ENCODE measurements at places on chromosomes 6 and 20.
A peak's percentile ranks its signal among the peaks of the same experiment; 100 is the strongest.

- DNase-seq = no peak
Measured at GRCh38 chr6:56005426-56005825, 130.0 kb upstream of the BMP5 start.

DNA sequence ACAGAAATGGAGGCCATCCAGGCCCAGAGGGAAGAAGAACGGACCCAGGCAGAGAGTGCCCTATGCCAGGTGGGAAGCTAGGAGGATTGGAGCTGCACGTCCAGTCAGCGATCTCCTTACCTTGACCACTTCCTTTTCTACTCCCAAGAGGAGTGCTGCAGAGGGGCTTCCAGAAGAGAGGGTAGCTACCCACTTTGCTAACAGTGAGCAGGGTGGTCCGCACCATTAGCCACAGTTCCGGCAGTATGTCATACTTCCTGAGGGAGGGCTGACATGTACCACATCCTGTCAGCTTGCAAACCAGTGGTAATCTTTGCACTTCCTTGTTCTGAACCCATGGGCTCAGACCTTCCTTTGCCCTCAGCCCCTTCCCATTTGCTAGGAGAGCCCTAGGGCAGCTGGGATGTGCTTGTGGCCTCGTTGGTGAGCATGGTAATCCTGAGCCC, 35.4 kb downstream of the CEP250 start:
- DNase-seq = no peak

GRCh38 chr20:38249536-38250310, 10.8 kb downstream of the KIAA1755 start:
- DNase-seq = no peak

- no peak for DNase-seq
Measured at GRCh38 chr20:32474009-32474716, 111.0 kb downstream of the NOL4L start.

DNA sequence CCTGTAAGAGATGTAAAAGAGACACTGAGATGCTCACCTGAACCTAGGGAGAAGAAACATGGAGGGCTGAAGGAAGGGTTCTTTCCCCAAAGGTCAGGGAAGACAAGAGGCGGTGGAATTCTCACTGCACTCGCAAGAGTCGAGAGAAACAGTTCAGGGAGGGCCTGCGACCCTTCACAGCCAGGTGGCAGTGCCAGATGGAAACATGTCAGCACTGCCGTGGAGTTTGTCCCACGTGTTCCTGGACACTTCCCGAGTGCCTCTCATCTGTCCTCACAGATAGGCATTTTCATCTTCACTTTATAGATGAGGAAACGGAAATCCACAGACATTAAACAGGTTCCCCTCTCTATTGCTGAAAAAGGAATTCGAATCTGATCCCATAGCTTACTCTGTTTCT, 70.4 kb upstream of the SYNJ2 start:
- no peak for DNase-seq

DNA sequence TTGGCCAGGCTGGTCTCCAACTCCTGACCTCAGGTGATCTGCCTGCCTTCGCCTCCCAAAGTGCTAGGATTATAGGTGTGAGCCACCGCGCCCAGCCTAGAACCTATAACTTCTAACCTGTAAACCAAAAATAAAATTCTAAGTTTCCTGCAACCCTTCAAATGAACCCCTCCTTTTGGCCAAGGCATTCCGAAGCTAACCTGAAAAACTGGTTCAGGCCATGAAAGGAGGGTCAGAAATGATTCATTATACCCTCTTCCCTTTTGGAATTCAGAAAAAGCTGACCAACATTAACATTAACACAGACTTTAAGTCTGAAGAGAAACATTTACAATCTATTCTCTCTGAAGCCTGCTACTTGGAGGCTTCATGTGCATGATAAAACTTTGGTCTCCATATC, 165.1 kb downstream of the TINAG start:
- DNase-seq = no peak

GRCh38 chr6:14751645-14752175, 494.2 kb upstream of the JARID2 start:
- DNase-seq = no peak

GRCh38 chr6:5084781-5085647, at the start of gene PPP1R3G:
Gene PPP1R3G, plus strand, starts transcription at chr6:5085341. Its CDS starts 145 bp downstream, at chr6:5085486.
- DNase-seq = peak; percentile 47

GRCh38 chr6:127343809-127344659, 625 bp upstream of the ECHDC1 start:
- DNase-seq = peak; percentile 32
